RCC 7860 (cell line): ENCODE measurements at places on chromosomes 12 and 14.

GRCh38 chr14:34103176-34103575 lies 152.3 kb upstream of the EGLN3 start:
- no peak for DNase-seq

GRCh38 chr12:67483871-67484554 lies 164.5 kb upstream of the DYRK2 start:
- DNase-seq: no peak

- DNase-seq: no peak
Observed at GRCh38 chr14:24964591-24964990, 85.4 kb downstream of the STXBP6 start.

GRCh38 chr12:68451261-68452077 lies 119.3 kb upstream of the MDM1 start:
- DNase-seq: no peak

GRCh38 chr14:104298458-104298857 lies 160.1 kb downstream of the KIF26A start:
- DNase-seq: no peak

GRCh38 chr12:1917172-1918070 lies 1.0 kb downstream of the CACNA2D4 start:
- DNase-seq: no peak

GRCh38 chr12:4293299-4293965 lies 19.9 kb downstream of the CCND2 start:
- DNase-seq: no peak

GRCh38 chr12:115945491-115945885 lies 332.0 kb downstream of the MED13L start:
- no peak for DNase-seq

DNA sequence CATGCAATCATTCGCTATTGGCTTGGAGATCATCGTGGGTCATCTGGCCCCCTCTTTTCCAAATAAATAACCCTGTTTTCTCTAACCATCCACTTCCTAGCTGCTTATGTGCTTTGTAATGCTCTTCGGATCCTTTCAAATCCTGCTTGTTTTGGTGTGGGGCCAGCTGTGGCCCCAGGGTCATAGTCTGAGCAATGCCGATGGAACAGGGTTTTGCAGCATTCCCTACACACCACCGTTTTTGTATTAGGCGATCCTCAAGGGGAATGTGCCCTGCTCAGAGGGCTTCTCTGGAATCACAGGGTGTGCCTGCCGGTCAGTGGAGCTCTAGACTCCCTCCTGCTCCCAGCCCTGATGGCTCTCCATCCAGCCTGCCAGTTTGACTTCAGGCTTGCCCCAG lies 78.1 kb upstream of the NRXN3 start:
- no peak for DNase-seq

GRCh38 chr14:22226381-22226780 lies 362.6 kb downstream of the DAD1 start:
- DNase-seq: no peak

DNA sequence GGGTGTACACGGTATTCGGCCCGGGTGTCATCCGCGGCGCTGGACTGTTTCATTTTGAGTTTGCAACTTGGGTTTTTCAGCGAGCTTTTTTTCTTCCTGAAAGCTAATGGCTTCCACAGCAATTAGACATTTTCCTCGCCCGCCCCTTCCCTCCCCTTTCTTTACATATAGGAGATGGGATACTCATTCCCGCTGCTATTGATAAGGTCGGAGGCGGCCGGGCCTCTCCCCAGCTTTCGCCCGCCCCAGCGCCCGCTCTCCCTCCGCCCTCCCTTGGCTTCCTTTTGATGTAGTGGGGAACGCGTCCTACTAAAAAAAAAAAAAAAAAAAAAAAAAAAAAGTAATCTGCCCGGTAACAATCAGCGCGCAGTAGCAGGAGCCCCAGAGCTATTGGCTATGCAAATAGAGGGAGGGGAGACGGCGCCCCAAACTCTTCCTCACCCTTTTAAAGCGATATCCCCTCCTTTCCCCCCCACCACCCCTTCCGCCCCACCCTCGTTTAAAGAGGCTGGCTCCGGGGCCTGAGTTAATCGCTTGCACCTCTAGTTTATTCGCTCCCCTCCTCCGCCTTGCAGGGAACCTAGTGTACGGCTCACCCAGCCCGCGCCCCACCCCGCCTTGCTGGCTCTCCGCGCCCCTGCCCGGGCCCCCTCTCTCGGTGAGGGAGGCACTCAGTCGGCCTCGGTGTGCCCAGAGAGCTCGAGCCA lies 1.7 kb upstream of the CCND2 start:
- no peak for DNase-seq

DNA sequence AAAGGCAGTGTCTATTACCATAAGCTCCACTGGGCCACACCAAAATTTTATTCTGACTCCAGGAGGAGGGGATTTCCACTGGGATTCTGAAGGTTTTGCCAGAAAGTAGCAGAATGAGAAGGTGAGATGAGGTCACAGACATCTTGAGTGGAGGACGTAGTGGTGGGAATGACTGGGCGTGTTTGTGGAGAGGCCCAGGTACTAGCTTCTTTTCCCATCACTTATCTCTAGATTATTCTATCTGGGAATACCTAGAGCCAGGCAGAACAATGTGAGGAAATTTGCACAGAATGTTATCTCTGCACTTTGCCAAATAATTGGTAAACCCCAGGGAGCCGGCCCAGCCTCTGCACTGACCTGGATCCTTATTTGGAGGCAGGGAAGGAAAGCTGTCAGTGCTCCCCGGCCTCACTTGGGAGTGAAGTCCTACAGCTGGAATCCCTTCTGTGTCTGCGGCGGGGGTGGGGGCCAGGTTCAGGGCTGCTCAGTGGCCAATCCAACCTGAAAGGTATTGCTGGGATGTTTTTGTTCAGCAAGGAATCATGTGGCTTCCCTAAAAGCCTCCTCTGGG lies 129.4 kb downstream of the C12orf75 start:
- DNase-seq: no peak

- no peak for DNase-seq
Observed at GRCh38 chr12:100579844-100580243, 6.4 kb downstream of the GAS2L3 start.

GRCh38 chr12:68864604-68865003 lies 56.6 kb downstream of the MDM2 start:
- no peak for DNase-seq

DNA sequence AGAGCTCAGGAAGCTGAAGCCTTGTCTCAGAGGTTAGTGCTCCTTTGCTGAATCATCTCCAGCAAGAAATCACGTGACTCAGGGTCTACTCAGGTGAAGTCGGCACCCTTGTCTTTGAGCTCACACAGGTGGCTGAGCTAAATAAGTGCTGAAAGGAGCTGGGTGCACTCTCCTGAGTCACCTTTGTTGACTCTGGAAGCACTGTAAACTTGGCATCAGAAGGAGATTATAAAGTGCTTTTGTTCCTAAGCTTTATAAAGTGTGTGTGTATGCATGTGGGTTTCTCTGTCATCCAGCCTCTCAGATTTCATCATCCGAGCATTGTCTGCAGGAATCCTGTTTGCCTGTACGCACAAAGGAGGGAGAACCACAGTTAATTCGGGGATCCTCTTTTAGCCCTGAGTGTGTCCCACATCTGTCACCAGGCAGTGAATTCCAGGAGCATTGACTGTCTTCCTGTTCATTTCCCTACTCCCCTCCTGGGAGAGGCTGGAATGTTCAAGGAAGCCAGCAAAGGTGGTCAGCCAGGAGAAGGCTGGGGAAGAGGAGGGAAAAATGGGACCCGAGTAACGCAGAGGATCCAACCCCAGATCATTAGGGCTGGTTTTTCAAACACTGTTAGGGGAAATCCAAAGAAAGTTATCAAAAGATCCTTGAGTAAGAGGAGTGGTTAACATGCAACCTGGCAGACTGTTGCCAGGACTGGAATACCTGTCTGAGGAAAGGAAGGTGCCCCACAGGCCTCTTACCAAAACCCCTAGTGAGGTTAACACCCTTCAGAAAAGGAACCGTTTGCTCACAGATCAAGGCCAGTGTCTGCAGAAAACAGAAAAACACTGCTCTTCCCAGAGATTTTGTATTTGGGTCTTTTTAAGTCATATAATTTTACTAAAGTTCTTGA lies 157.5 kb upstream of the HIF1A start:
- peak; percentile 79 for DNase-seq

DNA sequence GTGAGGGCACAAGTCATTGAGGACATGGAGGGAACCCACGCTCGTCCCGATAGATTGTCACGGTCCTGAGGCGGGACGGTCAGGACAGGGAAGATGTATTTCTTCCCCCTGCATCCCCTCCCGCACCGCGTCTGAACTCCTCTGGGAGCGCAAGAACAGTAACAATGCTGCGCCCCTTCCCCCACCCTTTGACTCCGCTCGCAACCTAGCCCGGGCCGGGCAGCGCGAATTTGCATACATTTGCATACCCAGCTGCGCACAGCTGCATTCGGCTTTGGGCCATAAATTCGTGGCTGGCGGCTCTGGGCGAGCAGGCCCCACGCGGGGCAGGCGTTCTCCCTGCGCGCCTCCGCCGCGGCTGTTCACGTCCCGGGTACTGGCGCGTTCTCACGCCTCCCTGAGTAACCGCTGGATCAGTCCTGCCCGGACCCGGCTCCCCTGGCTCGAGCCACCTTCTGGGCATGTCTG lies 29.0 kb upstream of the SMUG1 start:
- DNase-seq: no peak

DNA sequence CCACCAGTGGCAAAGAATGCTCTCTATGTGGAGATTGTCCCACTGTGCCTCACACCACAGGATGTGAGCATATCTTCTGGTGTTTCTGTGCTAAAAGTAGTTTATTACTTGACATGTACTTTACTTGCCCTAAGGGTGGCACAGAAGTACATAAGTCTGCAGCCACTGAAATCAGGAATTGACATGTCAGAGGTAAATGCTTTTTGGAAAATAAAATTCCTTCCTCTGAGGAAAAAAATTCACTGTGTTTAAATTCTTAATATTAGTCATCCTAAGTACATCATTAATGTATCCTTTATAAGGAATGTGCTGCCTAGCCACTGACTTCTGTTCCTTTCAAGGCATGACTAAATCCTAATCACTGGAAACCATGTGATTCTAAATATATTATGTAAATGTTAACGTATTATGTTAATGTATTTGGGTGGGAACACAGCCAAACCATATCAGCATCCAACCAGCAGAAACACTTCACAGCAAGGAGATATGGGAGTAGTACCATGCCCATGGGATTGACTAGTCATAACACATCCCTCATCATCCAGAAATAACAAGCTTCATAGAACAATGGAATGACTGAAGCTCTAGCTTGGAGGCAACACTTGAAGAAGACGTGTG lies 239.7 kb upstream of the PPFIA2 start:
- DNase-seq: peak; percentile 34
